ENCODE measurements at places on chromosomes 7 and 10. TPM values are rescaled to one million over a fixed set of nuclear protein-coding genes. Genes with fewer than 3 reads are reported as not detected.

- no peaks in the 10 kb centered on the region for H3K36me3 ChIP-seq
- no peak overlapping the region for H3K27ac ChIP-seq
- peaks cover 3% of the 10 kb centered on the region for H3K4me1 ChIP-seq
Measured at GRCh38 chr7:16918288-16918895, 36.6 kb upstream of the AGR3 start.

- H3K27ac ChIP-seq, result no peak overlapping the region
- no peak overlapping the region for H3K4me3 ChIP-seq
- H3K4me1 ChIP-seq, result no peaks in the 10 kb centered on the region
- no peaks in the 10 kb centered on the region for H3K36me3 ChIP-seq
Measured at GRCh38 chr7:133623721-133624120, 370.8 kb downstream of the EXOC4 start.

DNA sequence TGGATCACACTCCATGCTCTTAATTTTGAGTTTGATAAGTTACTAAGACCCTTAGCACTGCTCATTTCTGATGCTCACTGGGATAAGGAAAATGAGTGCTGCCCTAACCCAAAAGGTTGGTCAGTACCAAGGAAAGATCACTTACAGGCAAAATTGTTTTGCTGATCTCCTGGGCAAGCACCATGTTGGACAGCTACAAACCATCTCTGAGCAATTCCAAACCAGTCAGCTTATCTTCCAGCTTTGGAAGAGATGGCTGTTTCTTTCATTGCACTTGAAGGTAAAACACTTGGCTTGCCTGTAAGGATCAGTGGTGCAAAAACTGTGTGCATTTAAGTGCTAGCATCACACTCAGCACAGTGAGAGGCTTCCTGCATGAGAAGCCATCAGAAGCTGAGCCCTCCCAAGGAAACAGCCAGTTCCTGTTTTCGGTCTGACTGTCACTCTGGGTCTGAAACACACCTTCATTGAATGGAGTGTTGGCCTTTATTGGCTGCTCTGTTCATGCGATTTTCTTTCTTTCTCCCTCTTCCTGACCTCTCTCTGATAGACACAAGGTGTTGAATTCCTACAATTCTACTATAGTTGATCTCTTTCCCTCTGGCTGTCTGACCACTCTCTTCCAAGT lies 126.4 kb upstream of the GHITM start:
- H3K27me3 ChIP-seq, result no peaks in the 10 kb centered on the region
- H3K4me3 ChIP-seq, result no peak overlapping the region
- H3K36me3 ChIP-seq, result no peaks in the 10 kb centered on the region

DNA sequence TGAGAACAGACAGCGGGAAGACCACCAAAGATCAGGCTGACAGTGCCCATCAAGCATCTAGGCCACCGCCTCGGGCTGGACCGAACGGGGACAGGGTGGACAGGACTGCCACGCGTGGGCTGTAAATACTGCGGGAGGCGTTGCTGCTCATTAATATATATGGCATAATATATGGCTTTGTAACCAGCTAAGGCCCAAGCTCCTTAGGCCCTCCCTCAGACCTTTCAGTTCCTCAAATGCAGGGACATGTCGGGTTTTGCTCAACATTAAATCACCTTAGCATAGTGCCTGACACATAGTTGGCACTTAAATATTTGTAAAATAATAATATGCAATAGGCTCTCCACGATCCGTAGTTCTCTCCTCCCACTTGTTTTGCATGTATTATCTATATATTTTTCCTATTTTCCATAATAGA lies 402 bp upstream of the TMEM168 start:
- peaks cover 18% of the 10 kb centered on the region for H3K4me1 ChIP-seq
- H3K27me3 ChIP-seq, result no peaks in the 10 kb centered on the region
- H3K27ac ChIP-seq, result peak overlapping the region; percentile 76
- H3K36me3 ChIP-seq, result no peaks in the 10 kb centered on the region

DNA sequence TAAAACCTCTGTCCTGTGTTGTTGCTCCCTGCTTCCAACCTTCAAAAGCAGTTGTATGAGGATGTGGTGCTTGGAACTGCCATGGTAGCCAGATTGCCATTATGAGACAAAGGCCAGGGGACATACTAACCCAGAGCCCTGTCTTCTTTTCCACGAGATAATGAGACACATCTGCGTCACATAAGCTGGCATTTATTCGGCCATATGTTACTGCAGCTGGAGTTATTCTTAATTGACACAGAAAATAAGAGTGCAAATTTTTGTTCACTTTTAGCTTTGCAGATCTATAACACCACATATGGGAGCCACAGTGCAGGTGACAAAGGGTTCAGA lies 15.5 kb upstream of the PDLIM1 start:
- H3K4me1 ChIP-seq, result peaks cover 15% of the 10 kb centered on the region
- DNase-seq, result no peak
- H3K27me3 ChIP-seq, result no peaks in the 10 kb centered on the region
- no peak overlapping the region for H3K27ac ChIP-seq

DNA sequence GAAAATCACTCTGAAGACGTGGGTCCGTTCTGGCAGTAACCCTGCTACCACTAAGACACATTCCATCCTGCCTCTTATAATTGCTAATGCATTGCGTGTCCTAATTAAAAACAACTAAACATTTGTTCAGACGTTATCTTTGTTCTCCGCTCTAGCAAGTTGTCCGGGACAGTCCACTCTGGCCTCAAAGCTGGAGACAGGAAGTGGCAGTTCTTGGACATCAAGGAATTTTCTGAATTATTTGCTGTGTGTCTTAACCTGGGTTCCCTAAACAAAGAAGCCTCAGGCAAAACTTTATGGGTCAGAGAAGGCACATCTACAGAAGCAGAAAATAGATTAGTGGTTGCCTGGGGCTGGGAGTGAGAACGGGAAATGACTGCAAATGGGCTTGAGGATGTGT lies 199.1 kb downstream of the CALN1 start:
- H3K4me1 ChIP-seq, result no peaks in the 10 kb centered on the region
- no peaks in the 10 kb centered on the region for H3K27me3 ChIP-seq
- H3K36me3 ChIP-seq, result no peaks in the 10 kb centered on the region
- no peak for DNase-seq

CC2D2B gene
- polyA plus RNA-seq, result 0.21 TPM

ST8SIA6 gene
- polyA plus RNA-seq, result 0.40 TPM

OPN4 gene
- polyA plus RNA-seq, result not detected

Data from endothelial cell of umbilical vein (primary cell).